ENCODE measurements at places on chromosomes 2 and 18.

DNA sequence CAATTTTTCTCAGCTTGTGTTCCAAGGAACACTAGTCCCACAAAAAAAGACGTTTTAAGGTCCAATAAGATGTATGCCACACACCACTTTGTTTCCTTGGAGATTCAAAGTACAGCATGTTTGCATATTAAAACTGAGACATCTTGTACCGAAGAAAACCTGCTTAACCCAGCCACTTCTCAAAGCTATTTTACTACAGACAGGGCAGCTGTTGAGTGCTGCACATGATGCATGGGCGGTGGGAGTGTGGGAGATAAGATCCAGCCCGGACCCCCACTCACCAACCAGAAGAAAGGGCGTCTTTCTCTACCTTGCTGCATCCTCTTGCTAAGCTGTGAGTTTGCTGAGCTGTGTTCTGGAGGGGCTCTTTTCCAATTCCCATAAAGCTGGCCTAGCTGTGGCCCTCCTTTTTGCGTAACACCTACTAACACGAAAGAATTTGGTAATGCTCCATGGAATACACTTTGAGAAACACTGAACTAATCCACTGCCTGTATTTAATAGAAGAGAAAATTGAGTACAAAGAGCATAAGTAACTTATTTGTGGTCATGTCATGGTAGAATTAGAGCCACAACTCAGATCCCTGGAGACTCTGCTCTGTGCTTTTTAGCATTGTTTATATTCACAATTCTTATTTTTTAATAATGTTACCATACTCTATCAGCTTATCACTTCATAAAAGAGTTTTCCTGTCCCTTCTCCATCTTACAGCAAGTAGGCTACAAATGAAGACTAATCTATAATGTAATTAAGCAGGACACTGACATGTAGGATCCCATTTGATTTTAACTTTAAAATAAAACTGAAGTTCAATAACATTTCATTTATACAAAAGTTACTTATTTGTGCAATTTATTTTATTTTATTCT is 90.0 kb downstream of the PLEKHM3 start:
- DNase-seq, result peak; percentile 21

GRCh38 chr2:205405194-205405593 is 277.1 kb upstream of the NRP2 start:
- no peak for DNase-seq

- no peak for DNase-seq
Observed at GRCh38 chr2:20476950-20477349, 30.1 kb downstream of the RHOB start.

GRCh38 chr2:54228945-54229344 is 27.1 kb downstream of the TSPYL6 start:
- DNase-seq, result no peak
